ENCODE measurements at places on chromosomes 1 and 21.

- H3K27me3 ChIP-seq, result no peaks in the 10 kb centered on the region
- DNase-seq, result no peak
- H3K36me3 ChIP-seq, result no peaks in the 10 kb centered on the region
- no peak overlapping the region for H3K27ac ChIP-seq
Measured at GRCh38 chr21:8993284-8993942, 1528.0 kb upstream of the TPTE start.

DNA sequence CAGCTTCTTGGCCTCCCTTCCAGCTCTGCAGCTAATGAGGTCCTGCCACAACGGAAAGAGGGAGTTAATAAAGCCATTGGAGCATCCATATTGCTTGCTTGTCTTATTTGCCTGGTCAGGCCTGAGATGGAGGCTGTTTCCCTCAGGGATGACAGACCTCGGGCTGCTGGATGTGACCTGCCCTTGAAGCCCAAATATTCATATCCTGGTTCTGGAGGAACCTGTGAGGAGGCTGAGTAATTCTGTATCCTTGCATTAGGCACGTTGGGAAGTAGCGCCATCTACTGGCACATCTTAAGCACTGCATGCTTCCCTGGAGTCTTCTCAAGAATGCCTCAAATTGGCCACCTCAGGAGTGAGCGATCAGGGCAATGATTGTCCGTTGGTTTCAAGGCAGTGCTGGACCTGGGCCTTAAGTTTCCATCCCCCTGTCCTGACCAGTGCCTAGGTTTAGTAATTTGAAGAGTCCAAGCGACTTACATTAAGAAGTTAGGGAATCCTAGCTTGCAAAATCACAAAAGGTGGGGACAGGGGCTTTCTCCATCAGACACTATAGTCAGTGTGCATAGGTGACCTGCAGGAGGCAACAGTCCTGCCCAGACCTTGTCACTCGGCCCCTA lies 13.8 kb upstream of the NASP start:
- H3K36me3 ChIP-seq, result no peaks in the 10 kb centered on the region
- no peak for DNase-seq

DNA sequence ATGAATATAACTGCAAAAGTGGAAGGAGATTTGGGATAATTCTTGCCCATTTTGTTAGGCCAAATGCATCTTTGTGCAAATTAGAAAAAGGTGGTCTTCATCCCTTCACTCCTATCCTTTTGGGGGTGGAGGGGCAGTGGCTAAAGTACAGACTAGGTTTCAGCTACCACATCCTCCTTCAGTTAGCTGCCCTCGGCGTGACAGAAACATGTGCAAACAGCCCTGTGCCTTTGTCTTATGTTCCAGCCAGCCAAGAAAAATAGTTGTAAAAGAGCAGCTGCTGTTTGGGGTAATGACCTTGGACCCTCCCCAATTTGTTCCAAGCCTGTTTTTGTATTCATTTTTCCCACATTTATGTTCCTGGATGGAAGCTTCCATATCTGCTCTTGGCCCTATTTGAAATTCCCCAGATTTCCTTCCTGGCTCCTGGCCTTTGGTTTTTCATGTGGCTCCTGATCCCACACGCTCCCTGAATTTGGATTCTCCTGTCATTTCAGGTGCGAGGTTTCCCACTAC lies 8.3 kb upstream of the LGALS8 start:
- DNase-seq, result no peak
- no peaks in the 10 kb centered on the region for H3K36me3 ChIP-seq
- no peak overlapping the region for H3K27ac ChIP-seq
- no peaks in the 10 kb centered on the region for H3K27me3 ChIP-seq
- no peaks in the 10 kb centered on the region for H3K4me1 ChIP-seq

DNA sequence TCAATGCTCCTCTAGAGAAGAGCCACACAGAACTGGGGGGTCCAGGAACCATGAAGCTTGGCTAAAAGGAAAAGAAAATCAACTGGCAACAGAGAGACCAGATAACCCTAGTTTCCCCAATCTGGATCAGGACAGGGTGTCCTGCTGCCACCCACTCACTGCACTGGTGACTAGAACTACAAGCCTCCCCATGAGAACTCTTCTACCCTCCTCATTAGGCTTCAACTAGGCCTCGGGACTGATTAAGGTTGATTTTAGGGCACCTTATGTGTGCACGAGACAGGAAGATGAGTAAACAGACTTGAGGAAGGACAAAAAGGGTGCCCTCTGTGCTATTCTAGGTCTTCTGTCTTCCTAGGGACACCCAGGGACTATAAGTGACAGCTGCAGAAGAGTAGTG lies 2.3 kb upstream of the SF3B4 start:
- H3K4me1 ChIP-seq, result peaks cover 38% of the 10 kb centered on the region
- peaks cover 29% of the 10 kb centered on the region for H3K36me3 ChIP-seq
- H3K27ac ChIP-seq, result no peak overlapping the region

DNA sequence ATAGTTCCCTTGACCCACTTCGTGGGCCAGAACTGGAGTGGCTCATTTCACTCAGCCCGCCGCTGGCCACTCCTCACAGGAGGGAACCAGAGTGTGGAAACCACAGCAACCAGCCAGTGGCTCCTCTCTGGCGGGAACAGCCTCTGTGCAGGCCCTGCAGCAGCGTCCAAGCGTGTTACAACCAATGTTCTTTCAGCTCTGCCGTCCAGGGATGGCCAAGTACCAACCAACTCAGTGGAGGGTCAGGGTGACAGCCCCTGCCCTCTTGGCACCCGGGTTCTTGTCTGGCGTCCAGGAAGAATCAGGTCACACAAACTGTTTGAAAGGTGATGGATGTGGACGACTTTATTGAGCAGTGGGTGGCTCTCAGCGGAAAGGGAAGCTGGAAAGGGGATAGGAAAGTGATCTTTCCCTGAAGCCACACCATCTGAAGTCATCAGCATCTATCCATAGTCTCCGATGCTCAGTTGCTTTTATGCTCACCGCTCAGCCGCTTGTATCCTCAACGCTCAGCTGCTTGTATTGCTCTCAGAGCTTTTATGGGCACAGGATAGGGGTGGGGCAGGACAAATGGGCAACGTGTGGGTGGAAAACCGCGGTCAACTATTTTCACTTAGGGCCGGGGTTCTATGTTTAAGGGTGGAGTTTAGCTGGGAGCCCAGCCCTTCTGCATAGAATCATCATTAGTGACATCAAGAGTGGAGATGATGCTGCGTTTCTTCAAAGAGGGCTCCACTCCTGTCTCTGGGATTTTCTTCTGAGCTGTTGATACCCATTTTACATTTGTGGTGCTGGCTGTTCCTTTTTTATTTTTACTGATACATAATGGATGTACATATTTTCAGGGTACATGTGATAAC lies 250.2 kb downstream of the RRAGC start:
- H3K36me3 ChIP-seq, result no peaks in the 10 kb centered on the region
- DNase-seq, result peak; percentile 64
- no peaks in the 10 kb centered on the region for H3K27me3 ChIP-seq
- no peaks in the 10 kb centered on the region for H3K4me1 ChIP-seq

GRCh38 chr1:218835609-218836008 lies 338.1 kb upstream of the LYPLAL1 start:
- H3K27me3 ChIP-seq, result no peaks in the 10 kb centered on the region
- no peaks in the 10 kb centered on the region for H3K4me1 ChIP-seq
- H3K4me3 ChIP-seq, result no peak overlapping the region
- no peak overlapping the region for H3K27ac ChIP-seq
- no peaks in the 10 kb centered on the region for H3K36me3 ChIP-seq
- no peak for DNase-seq

GRCh38 chr1:205748403-205749233 lies 1.4 kb downstream of the NUCKS1 start:
- H3K4me1 ChIP-seq, result peaks cover 50% of the 10 kb centered on the region
- H3K4me3 ChIP-seq, result peak overlapping the region; percentile 98
- no peaks in the 10 kb centered on the region for H3K27me3 ChIP-seq
- peak overlapping the region; percentile 100 for H3K27ac ChIP-seq
- DNase-seq, result no peak

- no peak overlapping the region for H3K27ac ChIP-seq
- H3K27me3 ChIP-seq, result no peaks in the 10 kb centered on the region
- no peaks in the 10 kb centered on the region for H3K36me3 ChIP-seq
- peaks cover 7% of the 10 kb centered on the region for H3K4me1 ChIP-seq
- H3K4me3 ChIP-seq, result no peak overlapping the region
Measured at GRCh38 chr1:84170171-84170570, 26.1 kb downstream of the PRKACB start.

GRCh38 chr1:110361856-110362255 lies 22.7 kb downstream of the RBM15 start:
- no peak overlapping the region for H3K27ac ChIP-seq
- H3K36me3 ChIP-seq, result no peaks in the 10 kb centered on the region
- no peak for DNase-seq
- H3K4me1 ChIP-seq, result no peaks in the 10 kb centered on the region
- no peak overlapping the region for H3K4me3 ChIP-seq

DNA sequence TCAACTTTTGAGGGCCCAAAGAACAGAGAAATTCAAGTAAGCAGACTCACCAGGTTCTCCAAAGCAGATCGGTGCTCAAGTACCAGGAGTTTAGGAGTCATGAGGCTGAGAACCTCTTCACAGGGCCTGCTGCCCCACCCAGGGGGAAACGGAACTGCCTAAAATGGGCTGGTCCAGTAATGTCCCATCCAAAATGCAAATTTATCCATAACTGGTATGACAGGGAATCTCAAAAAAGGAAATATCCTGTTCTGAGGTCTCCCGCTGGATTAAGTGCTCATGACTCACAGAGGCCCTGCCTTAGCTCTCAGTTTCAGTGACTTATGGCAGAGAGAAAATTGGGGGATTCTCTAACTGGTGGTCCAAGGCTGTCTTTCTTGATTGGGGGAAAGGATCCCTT lies 9.3 kb downstream of the SPRR2G start:
- no peaks in the 10 kb centered on the region for H3K36me3 ChIP-seq
- H3K4me3 ChIP-seq, result no peak overlapping the region
- H3K4me1 ChIP-seq, result no peaks in the 10 kb centered on the region
- no peak overlapping the region for H3K27ac ChIP-seq
- DNase-seq, result no peak

GRCh38 chr1:28540651-28541050 lies 12.2 kb upstream of the TRNAU1AP start:
- no peak overlapping the region for H3K27ac ChIP-seq
- no peak overlapping the region for H3K4me3 ChIP-seq
- DNase-seq, result no peak
- H3K4me1 ChIP-seq, result no peaks in the 10 kb centered on the region
- H3K27me3 ChIP-seq, result no peaks in the 10 kb centered on the region

DNA sequence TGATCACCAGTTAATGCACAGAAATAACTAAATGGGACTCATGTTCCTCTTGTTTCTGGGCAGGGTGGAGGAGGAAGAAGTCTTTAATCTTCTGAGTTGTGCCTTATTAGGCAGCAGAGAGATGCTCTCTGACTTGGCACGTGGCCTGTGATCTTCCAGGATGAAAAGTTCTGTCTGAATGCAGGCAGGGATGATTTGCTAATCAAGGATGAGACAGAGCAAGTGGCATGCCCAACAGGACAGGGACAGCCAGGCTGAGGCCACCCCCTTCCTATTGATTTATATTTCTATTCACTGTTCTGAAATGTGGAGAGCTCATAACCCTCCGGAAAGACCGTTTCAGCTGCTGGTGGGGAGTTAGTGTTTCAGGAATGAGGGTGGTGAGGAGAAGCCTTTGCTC lies 477.8 kb upstream of the CAMK1G start:
- no peak overlapping the region for H3K27ac ChIP-seq
- H3K4me3 ChIP-seq, result no peak overlapping the region
- H3K4me1 ChIP-seq, result no peaks in the 10 kb centered on the region
- no peaks in the 10 kb centered on the region for H3K27me3 ChIP-seq

DNA sequence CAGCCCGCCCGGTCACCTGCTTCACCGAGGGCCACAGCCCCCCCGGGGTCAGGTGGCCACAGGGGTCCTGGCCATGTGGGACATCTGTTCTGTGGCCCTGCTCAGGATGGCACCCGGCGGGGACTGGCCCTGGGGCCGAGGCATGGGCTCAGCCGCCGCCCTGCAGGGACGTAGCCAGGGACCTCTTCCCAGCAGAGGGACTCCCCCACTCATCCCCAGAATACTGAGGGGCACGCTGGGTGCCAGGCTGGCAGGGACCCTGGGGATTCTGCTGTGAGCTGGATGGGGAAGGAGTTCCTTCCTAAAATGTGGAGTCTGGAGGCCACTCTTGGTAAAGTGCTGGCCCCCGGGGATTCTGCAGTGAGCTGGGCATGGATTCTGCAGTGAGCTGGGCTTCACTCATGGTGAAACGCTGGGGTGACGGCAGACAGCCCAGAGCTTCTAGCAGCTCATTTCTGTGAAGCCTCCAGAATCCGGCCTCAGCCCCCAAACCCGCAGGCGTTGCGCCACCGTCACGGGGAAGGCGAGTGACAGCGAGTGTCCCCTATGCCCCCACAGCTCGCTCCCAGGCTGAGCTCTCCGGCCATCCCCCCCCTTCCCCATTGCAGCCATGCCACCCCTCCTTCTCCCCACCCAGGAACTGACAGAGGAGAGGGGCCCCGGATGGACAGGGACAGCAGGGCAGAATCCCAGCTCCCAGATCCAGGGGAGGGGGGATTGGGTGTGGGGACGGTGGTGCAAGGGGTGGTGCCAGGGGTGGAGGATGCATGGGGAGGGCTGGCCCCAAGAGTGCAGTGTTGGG lies 1.4 kb downstream of the ITGB2 start:
- no peak for DNase-seq
- H3K36me3 ChIP-seq, result no peaks in the 10 kb centered on the region
- H3K4me3 ChIP-seq, result peak overlapping the region; percentile 10
- no peaks in the 10 kb centered on the region for H3K4me1 ChIP-seq
- H3K27ac ChIP-seq, result no peak overlapping the region

- H3K27me3 ChIP-seq, result peaks cover 14% of the 10 kb centered on the region
- H3K4me1 ChIP-seq, result peaks cover 35% of the 10 kb centered on the region
- H3K36me3 ChIP-seq, result no peaks in the 10 kb centered on the region
- H3K27ac ChIP-seq, result no peak overlapping the region
Measured at GRCh38 chr21:44935533-44935927, 4.3 kb upstream of the SLX9 start.

- no peak overlapping the region for H3K27ac ChIP-seq
- H3K27me3 ChIP-seq, result no peaks in the 10 kb centered on the region
- DNase-seq, result no peak
- H3K4me3 ChIP-seq, result no peak overlapping the region
Measured at GRCh38 chr1:26726784-26727183, 31.0 kb downstream of the ARID1A start.

GRCh38 chr1:41101950-41102607 lies 80.6 kb upstream of the SLFNL1 start:
- peaks cover 37% of the 10 kb centered on the region for H3K4me1 ChIP-seq
- H3K4me3 ChIP-seq, result no peak overlapping the region
- peak overlapping the region; percentile 48 for H3K27ac ChIP-seq
- H3K27me3 ChIP-seq, result no peaks in the 10 kb centered on the region

DNA sequence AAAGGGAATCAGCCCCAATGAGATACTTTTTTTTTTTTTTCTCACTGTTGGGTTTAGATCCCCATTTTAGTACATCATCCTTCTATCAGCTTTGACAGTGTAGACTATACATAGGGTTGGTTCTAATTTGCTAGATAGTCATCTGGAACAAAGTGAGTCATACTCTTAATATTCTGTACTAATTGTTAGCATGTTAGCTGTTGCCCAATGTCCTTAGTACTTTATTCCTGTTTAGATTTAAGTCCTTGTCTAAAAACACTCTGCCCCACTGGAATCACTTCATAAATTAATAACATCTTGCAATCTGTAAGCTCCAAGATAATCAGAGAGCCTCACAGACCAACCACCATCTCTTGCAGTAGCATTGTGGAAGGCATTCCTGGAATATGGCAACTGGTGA lies 209.8 kb upstream of the KIAA0040 start:
- H3K27me3 ChIP-seq, result no peaks in the 10 kb centered on the region
- DNase-seq, result no peak
- H3K36me3 ChIP-seq, result no peaks in the 10 kb centered on the region
- H3K4me1 ChIP-seq, result peaks cover 7% of the 10 kb centered on the region
